CD4-positive, alpha-beta T cell (primary cell): ENCODE measurements at places on chromosomes 13 and 19. TPM values are rescaled to one million over a fixed set of nuclear protein-coding genes. Genes with fewer than 3 reads are reported as not detected.

Gene ZNF324
- 25.2 TPM for total RNA-seq

DNA sequence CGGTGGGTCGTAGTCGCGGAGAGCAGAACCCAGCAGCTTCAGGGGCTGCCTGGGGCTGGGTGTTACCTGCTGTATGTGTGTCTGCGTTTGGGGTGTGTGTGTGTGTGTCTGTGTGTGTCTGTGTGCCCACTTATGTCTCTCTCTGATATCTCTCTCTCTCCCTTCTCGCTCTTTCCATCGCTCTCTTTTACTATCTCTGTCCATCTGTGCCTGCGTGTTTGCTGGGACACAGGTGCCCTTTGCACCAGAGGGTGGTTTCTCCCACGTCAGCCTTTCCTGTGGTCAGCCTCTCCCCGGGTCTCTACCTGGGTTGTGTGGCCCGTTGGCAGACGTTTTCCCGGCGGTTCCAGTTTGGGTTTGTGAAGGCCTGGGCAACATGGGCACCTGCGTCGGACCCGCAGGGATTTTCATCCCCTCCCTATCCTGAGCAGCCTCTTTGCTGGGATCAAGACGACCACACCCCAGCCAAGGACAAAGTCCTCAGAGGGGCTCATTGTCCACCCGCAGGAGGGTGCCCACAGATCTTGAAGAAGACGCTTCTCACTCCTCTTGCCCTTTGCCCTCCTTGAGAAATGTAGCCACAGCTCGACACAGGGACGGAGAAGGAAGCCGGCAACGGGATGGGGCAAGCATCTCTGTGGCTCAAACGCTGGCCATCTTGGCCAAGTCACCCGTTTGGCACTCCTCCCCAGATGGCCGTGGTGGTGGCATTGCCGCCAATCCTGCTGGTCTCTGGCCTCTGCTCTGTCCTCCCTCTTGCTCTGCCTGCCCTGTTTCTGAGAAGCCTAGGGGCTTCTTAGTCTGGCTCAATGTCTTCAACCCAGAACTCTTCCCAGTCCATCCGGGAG, 43.3 kb downstream of the ZNF146 start:
- no peak for DNase-seq

GRCh38 chr19:55613930-55614710, 8.7 kb downstream of the ZNF865 start:
- no peak for DNase-seq

DNA sequence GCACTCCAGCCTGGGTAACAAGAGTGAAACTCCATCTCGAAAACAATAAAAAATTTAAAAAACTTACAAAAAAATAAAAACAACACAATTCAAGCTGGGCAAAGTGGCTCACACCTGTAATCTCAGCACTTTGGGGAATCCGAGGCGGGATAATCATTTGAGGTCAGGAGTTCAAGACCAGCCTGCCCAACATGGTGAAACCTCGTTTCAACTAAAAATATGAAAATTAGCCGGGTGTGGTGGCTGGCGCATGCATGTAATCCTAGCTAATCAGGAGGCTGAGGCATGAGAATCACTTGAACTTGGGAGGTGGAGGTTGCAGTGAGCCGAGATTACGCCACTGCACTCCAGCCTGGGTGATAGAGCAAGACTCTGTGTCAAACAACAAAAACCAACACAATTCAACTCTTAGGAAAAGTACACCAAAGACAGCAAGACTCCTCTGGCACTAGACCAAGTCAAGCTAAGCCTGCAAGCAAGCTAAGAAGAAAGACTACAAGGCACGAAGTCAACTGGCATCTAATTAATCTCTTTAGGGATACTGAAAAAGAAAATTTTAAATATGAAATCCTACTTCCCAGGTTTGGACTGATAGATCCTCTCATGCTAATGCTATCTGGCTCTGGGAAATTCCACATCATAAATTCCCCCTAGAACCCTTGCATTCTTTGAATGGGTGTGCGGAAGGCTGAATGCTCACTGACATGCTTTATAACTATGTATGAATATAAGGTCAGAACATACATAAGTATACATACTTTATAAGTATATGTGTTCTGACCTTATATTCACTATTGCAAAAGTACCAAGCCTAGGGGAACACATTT, 7.9 kb downstream of the PBX4 start:
- DNase-seq, result no peak

Gene CGB3
- not detected for total RNA-seq

GRCh38 chr13:35496761-35497386, 20.4 kb upstream of the MAB21L1 start:
- no peak for DNase-seq
